Epithelial cell of proximal tubule (primary cell): ENCODE measurements at places on chromosomes 7 and 10.
A peak's percentile ranks its signal among the peaks of the same experiment; 100 is the strongest.

GRCh38 chr10:132436861-132437410 lies 39.9 kb downstream of the PWWP2B start:
- no peak for DNase-seq

DNA sequence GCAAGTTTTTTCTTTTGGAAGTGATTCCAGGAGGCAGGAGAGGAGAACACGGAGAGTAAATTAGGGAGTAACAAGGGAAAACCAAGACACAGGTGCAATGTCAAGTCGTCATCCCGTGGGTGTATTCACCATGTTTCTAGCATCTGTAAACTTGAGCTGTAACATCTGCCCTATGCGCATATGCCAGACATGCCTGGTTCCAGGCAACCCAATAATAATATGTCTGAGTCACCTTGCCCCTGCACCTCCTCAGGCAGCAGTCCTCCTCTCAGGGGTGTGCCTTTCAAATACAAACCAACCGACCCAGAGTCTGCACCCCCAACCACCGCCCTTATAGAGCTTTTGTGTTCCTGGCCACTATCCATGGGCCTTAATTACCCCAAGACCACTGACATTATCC lies 107.0 kb upstream of the PDE1C start:
- no peak for DNase-seq

- no peak for DNase-seq
Measured at GRCh38 chr7:141262101-141263090, 188.5 kb downstream of the TMEM178B start.

DNA sequence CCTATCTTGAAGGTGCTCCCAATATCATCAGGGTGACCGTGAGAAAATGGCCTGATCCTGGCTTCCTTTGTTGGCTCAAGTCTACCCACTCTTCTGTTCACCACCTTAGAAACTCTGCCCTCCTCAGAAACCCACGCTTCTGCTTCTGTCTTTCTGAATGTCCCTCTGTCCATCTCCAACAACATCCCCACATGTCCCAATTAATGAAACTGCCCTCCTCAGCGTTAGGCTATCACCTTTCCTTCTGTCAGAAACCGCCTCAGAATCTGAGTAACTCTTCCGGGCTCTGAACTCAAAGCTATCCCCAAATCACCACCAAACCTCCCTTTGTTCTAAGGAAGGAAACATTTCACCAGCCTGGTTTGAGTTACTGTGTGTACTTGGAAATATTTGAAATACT lies 315.8 kb upstream of the ZNF32 start:
- DNase-seq: no peak

DNA sequence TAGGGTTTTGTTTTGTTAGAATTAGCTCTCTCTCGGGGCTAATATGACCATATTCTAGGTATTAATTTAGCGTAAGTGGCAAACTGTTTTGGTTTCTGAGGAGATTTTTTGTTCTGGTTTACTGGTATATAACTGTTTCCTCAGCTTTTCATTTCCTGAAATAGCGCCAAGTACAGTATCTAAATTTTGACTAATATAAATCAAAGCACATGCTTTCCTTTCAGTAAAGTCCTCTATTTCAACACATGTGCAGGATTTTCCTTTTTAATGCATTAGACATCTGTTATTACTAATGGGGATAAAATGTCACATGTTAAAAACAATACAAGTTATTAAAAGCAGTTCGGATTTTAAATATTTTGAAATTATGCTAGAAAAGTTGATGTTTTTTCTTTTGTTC lies 11.3 kb downstream of the FERD3L start:
- DNase-seq: no peak

DNA sequence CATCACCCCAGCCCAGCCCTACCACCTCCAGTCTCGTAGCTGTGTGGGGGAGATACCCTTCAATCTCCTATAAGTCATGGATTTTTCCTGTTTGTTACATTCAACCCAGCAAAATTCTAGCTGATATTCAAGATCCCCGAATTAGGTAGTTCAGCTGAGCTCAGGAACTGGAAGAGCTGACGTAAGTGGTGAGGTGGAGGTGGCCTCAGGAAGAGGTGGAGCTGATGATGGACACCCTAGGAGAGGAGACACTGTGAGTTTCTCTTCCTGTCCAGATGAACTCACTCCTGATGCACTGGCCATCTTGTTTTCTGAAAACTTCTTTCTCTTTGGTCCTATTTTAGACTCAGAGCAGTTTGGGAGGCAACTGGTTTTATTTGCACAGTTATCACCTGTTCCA lies 90.5 kb upstream of the PITRM1 start:
- no peak for DNase-seq

- DNase-seq: no peak
Measured at GRCh38 chr7:93148144-93148543, at the start of gene SAMD9L. Gene SAMD9L, minus strand, starts transcription at chr7:93148385. Its CDS starts 12,414 bp downstream, at chr7:93135971.

DNA sequence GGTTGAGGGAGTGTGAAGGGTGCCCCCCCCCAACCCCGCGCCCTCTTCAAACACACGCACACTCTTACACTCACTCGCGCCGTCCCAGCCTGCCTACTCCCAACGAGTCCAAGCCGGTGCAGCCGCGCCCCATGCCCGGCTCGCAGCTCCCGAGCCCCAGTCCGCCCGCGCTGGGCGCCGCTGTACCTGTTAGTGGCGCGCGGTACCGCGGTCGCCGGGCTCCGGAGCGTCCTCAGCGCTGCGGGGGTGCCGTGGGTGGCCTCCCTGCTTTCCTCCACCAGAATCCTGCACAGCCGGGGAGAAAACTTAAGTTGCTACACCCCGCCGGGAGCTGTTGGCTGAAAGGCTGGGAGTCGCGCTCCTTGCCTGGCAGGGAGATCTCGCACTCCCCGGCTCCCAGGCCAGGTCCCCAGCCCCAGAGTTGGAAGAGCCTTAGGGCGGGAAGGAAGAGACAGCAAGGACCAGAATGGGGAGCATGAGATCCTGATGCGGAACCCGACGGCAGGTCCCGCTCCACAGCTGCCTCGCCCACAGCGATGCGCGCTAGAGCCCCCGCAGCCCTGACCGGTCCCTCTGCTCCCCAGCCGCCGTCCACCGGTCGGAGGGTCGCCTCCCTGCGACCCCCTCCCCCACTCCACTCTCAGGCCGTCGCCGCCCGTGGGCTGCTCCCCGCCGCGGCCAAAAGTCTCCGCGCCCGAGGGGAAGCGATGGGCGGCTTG lies 863 bp downstream of the ST8SIA6 start:
- no peak for DNase-seq

DNA sequence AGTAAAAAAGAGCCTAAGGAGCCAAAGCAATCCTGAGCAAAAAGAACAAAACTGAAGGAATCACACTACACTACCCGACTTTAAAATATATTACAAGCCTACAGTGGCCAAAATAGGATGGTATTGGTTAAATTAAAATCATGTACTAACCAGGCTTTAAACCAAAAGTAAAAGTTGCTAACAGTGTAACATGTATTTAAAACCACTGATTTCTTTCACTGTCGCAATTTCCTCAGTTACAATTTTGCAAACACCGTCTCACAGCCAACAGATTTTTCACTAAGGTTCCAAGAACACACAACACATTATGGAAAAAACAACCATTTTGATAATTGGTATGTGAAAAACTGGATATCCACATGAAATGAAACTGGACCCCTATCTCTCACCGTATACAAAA lies 74.0 kb downstream of the JMJD1C start:
- no peak for DNase-seq

DNA sequence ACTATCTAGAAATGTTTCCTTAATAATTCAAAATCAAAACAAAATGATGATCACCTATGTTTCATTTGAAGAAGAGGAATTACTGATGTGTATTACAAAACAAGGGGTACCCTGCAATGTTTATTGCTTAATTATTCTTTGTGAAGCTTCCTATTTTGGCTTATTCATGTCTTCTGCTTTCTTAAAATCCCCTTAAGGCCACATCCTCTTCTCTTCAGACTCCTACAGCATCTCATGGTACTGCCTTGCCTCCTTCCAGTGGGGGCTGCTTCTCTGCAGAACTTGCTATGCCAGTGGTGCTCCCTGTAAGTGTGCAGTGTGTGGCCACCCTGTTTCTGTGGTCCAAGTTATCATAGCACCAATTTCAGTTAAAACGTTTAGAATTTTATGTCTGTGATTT lies 35.0 kb downstream of the CCDC146 start:
- peak; percentile 6 for DNase-seq

DNA sequence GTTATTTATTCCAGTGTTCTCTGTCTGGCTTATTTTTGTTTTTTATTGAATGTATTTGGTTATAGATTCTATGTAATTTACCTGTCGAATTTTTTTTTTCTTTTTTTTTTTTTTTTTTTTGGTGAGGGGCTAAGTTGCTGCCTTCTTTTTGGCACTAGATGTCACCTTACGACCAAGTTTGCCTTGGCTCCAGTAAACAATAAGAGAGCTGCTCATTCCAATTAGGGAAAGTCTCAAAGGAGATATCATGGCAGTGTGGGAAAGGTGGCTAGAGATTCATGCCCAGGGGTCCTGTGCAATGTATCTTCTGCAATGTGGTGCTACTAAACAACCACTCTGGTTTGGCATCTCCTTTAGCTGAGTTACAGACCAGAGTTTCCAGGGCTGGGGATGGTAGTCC lies 84.0 kb downstream of the PTPN20 start:
- DNase-seq: no peak

GRCh38 chr7:27079234-27079975 lies 16.4 kb downstream of the HOXA1 start:
- no peak for DNase-seq

- DNase-seq: no peak
Measured at GRCh38 chr7:84104826-84105225, 89.8 kb downstream of the SEMA3A start.

DNA sequence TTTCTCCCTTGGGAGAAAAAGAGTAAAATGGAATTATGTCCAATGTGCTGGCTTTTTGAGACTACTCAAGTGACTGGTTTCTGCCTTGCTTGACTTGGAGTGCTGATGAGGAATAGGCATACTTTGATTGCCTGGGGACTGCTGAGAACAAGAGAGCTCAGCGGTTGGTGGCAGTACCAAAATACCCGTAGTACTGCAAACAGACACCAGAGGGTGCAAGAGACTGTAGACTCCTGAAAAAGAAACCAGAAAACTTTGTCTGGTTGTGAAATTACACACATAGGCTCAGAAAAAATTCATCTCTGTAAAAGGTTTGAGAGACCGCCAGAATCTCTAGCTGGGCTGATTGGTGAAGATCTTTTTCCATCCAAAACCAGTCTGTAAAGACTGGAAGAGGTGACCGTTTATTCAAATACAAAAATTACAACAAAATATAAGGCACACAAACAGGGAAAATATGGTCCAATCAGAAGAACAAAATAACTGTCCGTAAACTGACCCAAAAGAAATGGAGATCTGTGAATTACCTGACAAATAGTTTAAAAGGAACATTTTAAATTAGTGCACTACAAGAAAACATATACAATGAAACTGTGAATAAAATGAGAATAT lies 18.5 kb downstream of the BICC1 start:
- DNase-seq: no peak

DNA sequence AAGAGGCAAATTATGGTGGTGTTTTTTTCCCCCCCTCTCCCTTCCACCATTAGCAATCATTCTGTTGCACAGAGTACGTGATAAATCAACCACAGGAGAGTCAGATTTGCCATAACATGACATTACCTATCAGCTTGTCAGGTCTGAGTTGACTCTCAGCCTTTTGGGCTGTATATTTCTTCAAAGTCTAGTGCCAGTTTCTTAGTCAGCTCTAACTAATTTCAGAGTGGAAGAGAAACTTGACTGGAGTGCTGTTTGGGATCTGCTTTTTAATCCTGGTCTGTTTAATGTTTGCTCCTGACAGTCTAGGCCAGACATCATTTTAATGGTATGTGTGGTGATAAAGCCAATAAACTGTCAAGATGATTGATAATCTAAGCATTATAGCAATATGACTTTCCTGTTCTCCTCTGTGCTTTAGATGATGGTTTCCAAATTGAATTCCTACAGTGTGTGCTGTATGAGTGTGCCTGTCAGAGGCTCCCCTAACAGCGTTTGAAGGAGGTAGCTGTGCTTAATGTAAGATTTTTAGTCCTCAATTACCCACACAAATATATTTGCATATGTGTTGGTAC lies 76.9 kb downstream of the LRMDA start:
- no peak for DNase-seq

GRCh38 chr10:8445353-8445752 lies 390.9 kb downstream of the GATA3 start:
- no peak for DNase-seq

DNA sequence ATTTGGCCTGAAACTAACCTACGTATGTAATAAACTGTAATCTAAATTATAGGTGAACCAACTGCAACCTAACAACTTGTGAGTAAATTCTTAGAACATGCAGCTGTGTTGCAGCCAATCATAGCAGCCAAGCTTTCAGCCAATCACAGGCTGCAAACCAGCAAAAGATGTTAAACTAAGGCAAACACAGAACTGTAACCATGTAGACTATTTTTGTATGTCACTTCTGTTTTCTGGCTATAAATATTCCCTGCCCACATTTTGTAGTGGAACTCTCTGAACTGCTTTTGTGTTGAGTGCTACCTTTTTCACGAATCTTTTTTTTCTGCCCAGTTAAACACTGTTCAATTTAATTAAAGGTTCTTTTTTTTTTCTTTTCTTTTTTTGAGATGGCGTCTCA lies 28.2 kb upstream of the ZPBP start:
- DNase-seq: no peak

- DNase-seq: no peak
Measured at GRCh38 chr7:121276313-121276712, 52.5 kb upstream of the WNT16 start.

- no peak for DNase-seq
Measured at GRCh38 chr7:90728568-90728967, 132.4 kb downstream of the CDK14 start.

GRCh38 chr7:7476381-7476780 lies 59.3 kb downstream of the COL28A1 start:
- DNase-seq: no peak

- peak; percentile 7 for DNase-seq
Measured at GRCh38 chr7:130113887-130114286, 43.6 kb downstream of the KLHDC10 start.

GRCh38 chr7:46852795-46853194 lies 729.1 kb downstream of the TNS3 start:
- no peak for DNase-seq

GRCh38 chr7:98991141-98991540 lies 112.8 kb downstream of the TRRAP start:
- no peak for DNase-seq

DNA sequence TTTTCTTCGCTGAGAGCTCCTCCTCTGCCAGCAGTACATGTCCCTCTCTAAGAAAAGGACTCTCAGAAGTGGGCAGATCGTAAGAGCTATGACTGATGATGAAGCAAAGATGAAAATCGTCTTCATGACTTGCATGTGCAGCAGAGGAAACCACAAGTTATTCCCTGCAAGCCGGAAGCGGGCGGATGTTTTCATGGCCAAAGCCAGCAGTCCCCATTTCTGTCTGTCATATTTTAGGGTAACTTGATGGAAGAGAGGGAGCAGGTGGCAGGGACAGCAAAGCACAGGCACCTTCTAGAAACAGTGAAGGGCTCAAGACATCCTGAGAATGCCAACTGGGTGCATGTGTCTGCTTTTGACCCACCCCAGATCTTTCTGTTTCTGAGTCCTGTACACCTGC lies 19.9 kb downstream of the KLF6 start:
- no peak for DNase-seq

- no peak for DNase-seq
Measured at GRCh38 chr7:50147951-50148808, 55.1 kb upstream of the ZPBP start.

GRCh38 chr7:55242613-55243012 lies 122.5 kb upstream of the LANCL2 start:
- no peak for DNase-seq
